Fibroblast of gingiva (primary cell): ENCODE measurements at places on chromosomes 3 and 15.

DNA sequence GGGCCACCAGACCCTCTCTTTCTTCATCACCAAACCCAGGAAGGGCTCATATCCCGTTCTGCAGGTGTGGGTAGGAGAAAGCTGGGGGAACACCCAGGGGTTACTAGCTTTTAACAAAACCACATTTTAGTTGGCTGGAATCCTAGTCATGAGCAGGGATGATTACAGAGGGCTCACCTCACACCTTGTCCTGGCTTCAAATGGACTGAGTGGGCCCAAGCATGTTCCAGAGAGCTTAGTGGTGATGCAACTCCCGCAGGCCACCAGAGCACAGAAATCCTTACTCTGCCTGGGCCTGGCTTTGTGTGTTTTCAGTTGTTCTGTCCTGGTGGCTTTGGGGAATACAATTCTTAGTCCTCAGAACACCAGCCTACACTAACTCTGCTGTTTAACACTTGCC is 56.8 kb upstream of the RYK start:
- DNase-seq = no peak

DNA sequence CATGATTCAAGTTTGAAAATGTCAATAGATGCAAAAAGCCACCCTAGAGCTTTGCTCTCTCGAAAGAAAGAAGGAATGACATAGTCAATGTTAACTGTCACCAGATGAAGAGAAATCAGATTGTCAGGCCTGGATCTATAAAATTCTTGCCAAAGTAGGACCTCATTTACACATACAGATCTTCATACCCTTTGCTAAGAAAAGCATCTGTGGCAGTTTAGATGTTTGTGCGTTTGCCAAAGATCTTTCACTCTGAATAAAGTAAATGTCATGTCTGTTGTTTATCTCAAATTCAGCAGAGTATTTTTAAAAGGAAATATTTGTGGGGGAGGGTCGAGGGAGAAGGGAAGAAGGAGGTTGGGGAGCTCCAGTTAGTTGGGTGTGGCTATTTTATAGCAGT is 119.4 kb downstream of the FEZF2 start:
- DNase-seq = no peak

DNA sequence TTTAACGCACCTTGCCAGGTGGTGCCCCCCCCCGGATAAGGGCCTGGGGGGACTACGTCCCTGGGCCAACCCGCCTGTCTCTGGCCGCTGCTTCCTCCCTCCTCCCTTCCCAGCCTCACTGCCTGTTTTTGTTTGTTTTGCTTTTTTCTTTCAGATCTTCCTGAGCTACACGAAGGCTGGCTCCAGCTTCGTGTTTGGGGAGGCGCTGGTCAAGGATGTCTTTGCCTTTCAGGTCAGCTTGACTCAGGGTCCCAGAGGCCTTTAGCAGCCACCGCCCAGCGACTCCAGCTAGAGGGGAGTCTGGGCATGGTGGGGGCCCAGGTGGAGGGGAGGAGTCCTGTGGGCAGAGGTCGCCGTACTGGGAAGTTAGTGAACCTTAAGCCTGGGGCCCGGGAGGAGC is 24.1 kb downstream of the SLC28A1 start:
- DNase-seq = no peak

DNA sequence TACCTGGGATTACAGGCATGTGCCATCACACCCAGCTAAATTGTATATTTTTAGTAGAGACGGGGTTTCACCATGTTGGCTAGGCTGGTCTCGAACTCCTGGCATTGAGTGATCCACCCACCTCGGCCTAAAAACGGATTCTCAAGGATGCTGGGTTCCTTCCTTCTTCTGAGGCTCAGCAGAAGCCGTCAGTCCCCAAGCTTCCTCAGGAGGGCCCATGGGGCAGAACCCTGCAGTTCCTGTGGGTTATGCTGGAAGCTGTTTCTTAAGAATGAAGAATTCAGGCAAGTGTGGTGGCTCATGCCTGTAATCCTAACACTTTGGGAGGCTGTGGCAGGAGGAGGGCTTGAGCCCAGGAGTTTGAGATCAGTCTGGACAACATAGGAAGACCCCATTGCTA is 29.0 kb upstream of the ZNF710 start:
- no peak for DNase-seq

DNA sequence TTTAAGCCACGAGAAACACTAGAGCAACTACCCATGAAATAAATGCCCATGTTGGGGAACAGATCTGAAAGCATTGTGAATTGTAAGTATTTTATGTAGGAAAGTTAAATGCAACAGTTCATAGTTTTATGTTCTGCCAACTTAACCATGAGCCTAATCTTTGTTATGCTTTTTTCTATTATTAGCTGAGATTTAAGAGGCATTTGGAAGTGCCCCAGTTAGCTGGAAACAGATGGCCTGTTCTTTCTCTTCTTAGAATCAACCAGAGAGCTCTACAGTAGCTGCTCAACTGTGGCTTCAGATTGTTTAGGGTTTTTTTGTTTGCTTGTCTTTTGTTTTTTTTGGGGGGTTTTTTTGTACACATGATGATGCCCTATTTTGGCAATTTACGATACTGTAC is 284.4 kb downstream of the KCNH8 start:
- no peak for DNase-seq
